ELR (cell line): ENCODE measurements at places on chromosomes 12 and 14.
A peak's percentile ranks its signal among the peaks of the same experiment; 100 is the strongest.

DNA sequence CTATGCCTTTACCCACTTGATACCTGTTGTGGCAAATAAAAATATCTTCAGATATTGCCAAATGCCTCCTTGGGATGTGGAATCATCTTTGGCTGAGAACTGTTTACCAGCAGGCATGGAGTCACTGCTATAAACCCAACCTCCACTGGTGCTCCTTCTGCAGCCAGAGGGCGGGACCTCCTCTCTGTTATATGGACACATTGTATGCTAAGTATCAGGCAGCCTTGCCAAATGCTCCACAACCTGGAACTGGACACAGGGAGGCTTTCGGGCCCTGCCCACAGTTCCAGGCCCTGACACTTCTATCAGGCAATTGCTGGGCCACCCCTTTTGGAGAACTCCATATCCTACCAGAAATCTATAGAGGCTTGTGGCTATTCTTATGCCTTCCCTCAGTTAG, 201.0 kb downstream of the TMX1 start:
- peak; percentile 40 for DNase-seq

DNA sequence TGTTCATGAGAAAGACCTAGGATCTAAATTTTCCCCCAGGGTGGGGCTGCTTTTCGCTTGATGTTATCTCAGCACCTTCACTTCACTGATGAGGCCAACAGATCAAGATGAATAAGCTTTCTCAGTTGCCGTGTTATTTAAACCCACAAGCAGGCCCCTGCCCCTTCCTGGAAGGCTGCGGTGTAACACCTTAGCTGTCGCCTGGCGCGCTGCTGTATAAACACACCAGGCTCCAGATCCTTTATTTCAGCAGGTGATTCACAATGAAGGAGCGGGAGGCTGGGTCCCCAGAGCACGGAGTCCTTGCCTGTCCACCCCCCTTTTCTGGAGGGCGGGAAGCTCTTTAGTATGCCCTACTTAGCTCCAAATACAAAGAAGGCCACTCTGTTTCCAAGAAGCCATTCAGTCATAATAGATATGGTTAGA, 515.4 kb downstream of the FUT8 start:
- no peak for DNase-seq

- DNase-seq: no peak
Observed at GRCh38 chr12:55733021-55733555, 4.3 kb upstream of the CD63 start.

DNA sequence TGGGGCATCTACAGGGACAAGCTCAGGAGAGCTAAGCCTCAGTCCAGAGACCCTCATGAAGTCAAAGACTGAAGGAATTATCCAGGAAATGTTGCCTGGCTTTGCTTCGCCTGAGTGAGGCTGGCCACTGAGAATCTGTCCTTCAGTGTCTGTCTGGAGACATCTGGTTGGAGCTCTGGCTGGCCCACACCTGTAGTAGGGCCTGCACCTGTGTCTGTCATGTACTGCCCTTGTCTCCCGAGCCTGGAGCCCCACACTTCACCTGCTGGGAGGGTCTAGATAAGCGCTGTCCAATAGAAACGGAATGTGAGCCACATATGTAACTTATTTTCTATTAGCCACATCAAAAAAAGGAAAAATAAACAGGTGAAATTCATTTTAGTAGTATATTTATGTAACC, 9.9 kb upstream of the HDAC7 start:
- DNase-seq: no peak

GRCh38 chr12:16844875-16845274, 238.9 kb upstream of the LMO3 start:
- DNase-seq: peak; percentile 13

DNA sequence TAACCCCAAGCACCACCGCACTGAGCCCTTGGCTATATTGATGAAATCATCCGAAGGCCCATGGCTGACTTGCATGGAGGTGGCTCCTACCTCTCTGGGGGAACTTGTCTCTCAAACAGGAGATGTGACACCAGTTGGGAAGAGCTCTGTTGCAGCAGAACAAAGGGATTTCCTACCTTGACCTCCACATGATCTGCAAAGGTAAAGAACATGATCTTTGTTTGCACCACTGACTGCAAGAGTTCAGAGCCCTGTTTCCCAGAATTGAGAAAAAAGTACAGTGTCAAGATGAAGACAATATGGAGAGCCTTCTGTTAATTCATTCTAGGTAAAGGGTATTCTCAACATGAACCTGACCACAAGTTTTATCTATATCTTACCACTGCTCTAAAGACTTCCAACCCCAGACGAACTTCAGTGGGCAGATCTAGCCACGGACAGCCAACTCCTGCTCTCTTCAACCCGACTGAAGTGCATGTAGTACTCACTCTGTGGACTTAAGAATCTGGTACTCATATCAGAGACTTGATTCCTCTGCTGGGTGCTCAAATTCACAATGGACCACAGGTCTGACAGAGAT, 32.1 kb downstream of the ZFYVE26 start:
- no peak for DNase-seq

GRCh38 chr12:54028314-54029201, at the start of gene HOXC6:
Gene HOXC6, plus strand, starts transcription at chr12:54028440. Its CDS starts 82 bp downstream, at chr12:54028522.
- no peak for DNase-seq

GRCh38 chr14:68711561-68712309, 81.1 kb downstream of the ZFP36L1 start:
- no peak for DNase-seq

GRCh38 chr12:12201274-12201758, 65.5 kb downstream of the LRP6 start:
- DNase-seq: no peak

DNA sequence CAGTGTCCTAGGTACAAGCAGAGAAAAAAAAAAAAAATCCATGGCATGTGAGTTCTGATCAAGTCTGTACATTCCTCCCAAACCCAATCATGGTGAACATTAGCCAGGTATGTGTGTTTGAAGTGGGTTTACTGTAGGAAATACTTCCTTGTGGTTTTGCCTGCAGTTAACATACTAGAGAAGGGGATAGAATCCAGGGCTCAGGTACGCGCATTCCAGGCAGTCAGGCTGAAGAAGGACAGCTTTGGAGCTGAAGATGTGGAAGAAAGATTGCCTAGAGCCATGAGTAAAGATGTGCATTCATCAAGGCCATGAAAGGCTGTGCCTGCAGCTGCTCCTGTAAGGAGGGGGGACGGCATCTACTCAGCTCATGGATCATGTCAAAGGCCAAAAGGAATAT, 88.2 kb upstream of the NTF3 start:
- DNase-seq: no peak

- DNase-seq: peak; percentile 69
Observed at GRCh38 chr12:94092516-94093241, 55.7 kb upstream of the PLXNC1 start.

GRCh38 chr12:57319678-57320469, 68.9 kb upstream of the STAC3 start:
- no peak for DNase-seq

DNA sequence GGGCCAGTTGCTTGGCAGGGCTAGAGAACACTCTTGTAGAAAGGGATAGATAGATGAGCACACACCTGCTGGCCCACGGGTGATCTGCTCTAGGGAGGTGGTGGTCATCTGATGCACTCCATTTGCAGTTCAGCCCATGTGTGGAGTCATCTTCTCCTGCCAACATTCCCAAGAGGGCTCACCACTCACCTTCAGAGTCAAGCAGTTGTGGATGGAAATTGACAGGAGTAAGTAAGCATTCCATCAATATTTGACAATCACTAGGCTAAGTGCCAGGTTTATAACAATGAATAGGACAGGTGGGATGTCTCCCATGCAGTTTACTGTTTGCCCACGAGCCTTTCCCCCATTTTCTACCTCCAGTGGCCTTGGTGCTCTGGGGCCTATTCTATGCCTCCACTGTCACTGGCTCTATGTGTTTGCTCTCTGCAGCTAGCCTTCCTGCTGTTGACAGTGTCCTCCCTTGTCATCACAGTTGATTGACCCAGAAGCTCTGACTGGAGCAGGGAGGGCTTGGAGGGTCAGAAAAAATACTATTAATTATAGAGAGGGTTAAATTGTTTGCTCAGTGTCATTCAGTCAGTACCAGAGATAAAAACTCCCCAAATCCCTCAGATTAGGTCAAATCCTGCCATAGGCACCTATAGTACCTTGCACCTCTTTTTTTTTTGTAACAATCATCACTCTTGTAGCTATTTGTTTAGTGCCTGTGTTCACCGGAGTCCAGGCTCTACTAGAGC, 134.6 kb upstream of the PZP start:
- DNase-seq: no peak

- peak; percentile 64 for DNase-seq
Observed at GRCh38 chr12:100661300-100661951, 87.9 kb downstream of the GAS2L3 start.

DNA sequence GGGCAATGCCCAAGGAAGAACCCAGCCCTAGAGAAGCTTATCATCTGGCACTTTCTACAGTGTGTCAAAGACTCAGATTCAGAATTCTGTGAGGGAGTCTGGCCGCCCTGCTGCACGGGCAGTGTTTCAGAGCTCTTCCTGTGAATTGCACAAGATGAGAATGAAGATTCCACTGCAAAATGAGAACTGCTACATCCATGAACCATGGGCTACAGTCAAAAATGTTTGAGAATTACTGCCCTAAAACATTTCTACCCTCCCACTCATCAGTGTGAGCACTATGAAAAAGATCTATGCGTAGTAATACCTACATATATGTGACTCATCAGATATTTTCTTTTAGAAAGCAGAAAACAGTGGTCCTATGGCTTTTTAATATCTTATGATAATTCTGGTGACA, 104.0 kb downstream of the STAB2 start:
- no peak for DNase-seq

DNA sequence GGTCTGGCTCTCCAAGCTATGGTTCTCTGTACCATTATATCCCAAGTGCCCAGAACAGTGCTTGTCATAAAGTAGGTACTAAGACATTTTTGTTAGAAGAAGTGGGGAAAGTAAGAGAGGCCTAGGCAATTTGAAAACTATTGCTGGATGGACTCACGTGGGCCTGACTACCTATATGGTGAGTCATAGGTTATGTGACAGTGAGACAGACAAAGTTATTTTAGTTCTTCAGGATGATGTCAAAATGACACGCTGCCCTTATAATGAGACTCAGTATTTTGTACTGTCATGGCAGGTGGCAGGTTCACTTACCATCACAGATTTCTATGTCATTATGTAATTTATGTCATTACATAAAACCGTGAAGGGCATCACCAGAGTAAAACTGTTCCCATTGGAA, 53.1 kb downstream of the PARP11 start:
- DNase-seq: peak; percentile 65

- DNase-seq: no peak
Observed at GRCh38 chr12:40864891-40865290, 172.7 kb downstream of the CNTN1 start.

DNA sequence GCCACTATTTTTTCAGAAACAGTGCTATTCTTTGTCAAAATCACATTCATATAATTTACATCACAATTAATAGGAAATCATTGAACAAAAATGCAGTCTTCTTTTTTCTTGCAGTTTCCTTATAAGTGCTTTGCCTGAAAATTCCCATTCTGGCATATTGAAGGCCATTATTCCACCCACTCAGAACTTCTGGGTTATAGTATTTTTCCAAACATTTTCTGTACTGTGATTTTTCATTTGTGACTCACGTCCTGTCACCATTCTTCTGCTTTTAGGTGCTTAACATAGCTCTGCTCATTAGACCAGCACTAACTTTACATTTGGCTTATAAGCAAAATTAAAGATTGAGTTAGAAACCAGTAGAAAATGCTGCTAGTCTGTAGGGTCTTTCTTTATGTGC, 241.0 kb upstream of the NPAS3 start:
- peak; percentile 53 for DNase-seq

DNA sequence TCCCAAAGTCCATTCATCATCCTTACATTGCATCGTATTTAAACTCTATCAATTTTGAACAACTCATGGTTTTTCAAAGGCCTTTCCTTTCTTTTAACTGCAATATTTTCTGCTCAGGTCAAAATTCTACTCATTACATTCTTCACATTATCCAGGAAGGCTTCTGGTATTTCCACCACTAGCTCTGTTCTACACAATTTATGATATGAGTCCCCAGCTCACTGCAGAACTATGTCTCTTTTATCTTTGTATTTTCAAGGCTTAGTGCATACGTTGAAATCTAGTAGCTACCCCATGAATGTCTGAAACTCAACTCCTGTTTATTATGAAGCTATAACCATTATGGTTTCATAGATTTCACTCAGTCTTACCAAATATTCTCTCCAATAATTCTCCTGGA, 282.9 kb downstream of the DUSP6 start:
- no peak for DNase-seq

DNA sequence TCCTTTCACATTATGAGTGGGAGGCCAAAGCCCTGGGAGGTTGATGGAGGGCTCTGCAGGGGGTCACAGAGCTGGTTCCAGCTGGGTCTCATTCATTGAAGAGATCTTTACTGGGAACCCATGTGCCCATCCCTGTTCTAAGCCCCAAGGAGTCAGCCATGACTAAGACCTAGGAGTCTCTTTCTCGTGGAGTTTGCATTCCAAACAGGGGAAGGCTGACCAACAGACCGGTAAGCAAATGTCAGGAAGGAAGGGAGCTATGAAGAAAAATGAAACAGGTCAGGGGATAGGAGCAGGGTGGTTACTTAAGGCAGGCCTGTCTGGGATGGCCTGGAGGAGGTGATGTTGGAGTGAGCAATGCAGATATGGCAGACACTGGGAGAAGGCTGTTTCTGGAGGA, 31.5 kb downstream of the SYNDIG1L start:
- no peak for DNase-seq

GRCh38 chr12:92108651-92109050, 37.0 kb downstream of the BTG1 start:
- DNase-seq: peak; percentile 60

DNA sequence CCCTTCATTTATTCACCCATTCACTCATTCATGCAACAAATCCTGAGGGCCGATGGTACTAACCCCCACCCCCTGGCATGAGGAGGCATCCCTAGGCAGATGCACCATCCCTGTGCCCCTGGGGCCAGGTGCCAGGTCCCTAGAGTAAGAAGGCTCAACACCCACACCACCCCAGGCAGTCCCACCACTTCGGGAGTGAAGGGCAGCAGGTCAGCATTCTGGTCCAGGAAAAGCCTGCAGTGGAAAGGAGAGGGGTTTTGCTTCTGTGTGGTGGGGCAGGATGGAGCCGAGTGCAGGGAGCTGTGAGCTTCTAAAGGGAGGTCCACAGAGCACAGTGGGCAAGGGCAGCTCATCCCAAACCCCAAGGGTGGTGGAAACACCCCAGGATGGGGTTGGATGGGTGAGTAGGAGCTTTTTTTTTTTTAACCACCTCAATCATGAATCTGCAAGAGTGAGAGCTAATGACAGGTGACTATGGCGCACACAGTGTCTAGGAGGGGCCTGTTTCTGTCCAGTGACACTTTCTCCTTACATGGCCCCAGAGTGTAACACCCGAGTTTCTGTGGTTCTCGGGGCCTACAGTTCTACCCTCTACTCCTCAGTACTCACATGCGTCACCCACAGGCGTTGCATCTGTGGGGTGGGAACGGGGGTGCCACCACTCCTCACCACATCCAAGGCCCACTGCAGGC, 414.3 kb downstream of the TMEM121 start:
- no peak for DNase-seq

- peak; percentile 35 for DNase-seq
Observed at GRCh38 chr12:46981622-46982021, 97.8 kb upstream of the PCED1B start.
